ENCODE measurements at places on chromosomes 1 and 21.
A peak's percentile ranks its signal among the peaks of the same experiment; 100 is the strongest.

DNA sequence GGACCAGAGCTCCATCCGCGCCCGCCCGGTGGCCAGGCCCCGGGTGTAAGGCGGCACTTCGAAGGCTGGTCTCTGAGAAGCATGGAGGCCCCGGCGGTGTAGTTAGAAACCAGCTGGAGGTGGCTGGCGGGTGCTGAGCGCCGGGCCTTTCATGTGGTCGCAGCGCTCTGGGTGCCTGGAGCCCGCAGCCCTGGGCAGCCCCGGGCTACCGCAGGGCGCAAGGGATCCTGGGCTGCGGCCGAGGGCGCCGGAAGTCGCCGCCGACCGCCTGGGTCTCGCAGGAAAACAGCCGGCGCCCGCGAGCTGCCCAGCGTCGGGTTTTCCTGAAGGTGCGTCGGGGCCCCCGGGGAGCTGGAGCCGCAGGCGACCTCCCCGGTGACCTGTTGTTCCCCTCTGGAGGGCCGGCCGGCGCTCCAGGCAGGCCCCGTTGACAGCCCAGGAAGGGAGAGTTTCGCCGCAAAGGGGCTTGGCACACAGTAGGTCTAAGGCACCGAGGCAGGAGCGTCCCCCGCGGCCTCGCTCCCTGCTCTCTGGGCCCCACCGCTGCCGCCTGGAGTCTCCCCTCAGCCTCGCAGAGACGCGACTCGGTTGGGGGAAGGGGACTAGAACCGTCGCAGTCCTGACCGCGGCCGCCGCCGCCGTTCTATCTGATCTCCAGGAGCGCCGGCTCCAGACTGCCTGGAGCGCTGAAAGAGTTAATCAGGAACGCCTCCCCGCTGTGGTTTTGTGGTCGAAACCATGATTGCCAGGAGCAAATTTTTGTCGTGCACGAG, 2.7 kb downstream of the GRHL3 start:
- peak; percentile 48 for DNase-seq

GRCh38 chr1:192224396-192224795, 66.1 kb downstream of the RGS18 start:
- no peak for DNase-seq

DNA sequence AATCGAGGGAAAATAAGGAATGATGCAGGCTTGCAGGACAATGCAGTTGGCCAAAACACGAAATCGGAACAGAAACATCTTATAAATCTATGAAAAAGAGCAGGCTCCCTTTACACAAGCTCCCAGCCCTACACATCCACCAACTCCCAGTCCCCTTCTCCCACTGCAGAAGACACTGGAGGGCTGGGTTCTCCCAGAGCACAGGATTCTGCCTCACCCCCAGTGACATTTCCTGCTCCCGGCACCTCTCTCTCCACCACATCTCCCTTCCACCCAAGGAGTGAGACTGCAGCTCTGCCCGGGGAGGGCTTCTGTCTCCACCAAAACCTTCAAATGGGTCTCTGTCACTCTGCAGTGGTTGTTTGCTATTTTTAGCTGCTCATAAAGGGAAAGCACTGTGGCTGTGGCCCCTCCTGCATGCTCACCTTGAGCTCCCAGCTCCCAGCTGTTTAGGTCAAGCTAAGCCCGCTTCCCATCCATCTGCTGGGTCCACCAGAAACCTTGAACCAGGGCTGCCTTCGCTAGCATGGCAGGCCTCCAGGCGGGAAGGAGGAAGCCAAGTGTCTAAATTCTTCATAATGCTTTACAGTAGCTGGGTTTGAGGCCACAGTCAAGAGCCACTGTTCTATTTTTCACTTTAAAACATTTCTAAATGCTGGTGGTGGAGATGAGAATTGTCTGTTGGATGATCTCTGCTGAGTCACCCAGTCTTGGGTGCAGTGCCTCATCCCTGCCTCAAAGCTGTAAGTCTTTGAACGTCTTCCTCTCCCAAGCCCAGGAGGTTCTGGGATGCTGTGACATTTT, 3.3 kb upstream of the C2CD2 start:
- no peak for DNase-seq

DNA sequence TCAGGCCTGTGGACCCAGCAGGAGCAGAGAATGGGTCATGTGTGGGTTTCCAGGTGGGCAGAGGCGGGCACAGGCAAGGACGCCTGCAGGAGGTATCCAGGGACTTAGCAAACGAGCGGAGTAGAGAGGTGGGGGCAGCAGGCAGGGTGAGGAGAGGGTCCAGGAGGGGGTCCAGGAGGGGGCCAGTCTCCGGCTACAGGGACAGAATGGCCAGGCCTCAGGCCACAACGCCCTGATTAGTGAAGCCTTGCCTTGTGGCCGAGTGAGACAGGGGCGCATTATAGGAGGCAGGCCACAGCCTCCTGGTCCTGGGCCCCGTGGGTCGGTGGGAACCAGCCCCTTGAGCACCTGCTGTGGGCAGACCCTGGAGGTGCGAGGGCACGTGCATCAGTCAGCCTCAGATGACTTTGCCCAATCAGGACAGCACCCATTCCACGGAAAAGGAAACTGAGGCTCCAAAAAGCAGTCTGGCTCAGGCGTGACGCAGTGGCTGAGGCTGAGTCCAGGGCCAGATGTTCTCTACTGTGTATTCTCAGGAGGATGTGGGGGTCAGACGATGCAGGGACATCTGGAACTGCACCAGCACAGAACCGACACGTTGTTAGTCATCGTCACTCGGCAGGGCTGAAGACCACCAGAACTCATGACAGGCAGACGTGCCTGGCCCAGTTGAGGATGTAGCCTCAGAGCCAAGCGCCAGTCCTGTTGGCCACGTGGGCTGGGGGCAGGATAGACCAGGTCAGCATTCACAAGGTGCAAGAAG, 113.7 kb downstream of the CRYAA start:
- DNase-seq, result no peak

- no peak for DNase-seq
Observed at GRCh38 chr1:16965486-16966067, 14.8 kb downstream of the MFAP2 start.

DNA sequence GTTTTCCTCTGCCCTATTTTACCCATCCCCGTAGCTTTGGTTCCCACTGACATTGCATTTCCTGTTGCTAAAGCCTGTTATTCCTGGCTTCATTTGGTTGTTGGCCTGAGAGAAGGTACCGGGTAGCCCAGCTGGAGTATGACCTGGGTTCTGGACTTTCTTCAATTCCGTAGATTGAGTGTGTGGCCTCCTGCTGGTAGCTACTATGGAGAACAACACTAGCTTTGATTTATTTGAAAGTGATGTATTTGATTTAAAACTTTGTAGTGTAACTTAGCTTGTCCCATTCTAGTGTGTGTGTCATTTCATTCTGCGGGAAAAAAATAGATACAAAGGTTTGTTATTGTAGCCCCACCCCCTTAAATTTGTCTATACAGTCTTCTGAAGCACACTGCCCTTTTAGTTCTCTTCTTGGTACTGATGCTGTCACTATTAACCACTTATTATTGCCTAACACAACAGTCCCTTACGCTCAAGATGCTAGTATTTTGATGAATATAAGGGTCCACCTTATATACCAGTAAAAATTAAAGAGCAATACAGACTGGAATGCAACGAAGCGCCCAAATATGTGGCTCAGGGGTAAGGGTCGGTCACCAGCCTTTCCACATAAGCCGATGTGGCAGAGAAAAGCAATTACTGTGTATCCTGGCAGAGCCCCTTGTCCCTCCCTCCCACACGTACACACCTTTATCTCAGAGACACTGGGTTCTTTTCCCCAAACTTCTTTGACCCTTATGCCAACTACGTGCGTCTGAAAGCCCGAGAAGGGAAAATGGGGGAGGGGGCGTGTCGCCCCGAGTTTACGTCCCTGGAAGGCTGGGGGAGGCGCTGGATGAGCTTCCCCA, 643 bp upstream of the MOV10 start:
- no peak for DNase-seq

DNA sequence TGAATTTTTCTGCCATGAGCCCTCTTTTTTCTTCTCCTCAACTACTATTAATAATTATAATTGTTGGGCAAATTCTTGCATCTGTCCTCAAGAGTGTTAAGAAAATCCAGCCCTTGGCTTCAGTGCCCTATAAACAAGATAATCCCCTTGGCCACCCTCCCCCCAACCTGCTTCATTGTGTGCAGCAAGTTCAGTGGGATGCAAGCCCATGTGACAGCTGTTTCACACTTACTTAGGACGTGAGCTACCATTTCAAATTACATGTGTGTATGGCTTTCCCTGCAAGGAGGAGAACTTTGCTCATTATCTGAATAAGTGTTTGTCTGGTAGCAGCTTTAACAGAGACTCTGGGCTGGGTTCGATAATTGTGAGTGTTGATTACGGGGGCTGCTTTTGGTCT, 276.2 kb downstream of the CACNA1E start:
- no peak for DNase-seq

GRCh38 chr1:210195635-210196160, 36.9 kb upstream of the SERTAD4 start:
- no peak for DNase-seq

GRCh38 chr1:166080277-166080966, 86.4 kb downstream of the FAM78B start:
- DNase-seq, result no peak

- DNase-seq, result no peak
Observed at GRCh38 chr1:36689992-36690391, 207.3 kb upstream of the CSF3R start.

GRCh38 chr1:1777950-1778662, at the start of gene NADK:
Gene NADK (minus strand): TSS chr1:1778470. CDS start chr1:1765406, 13,064 bp downstream.
- DNase-seq, result peak; percentile 67

GRCh38 chr1:9062021-9062471, 7.4 kb downstream of the SLC2A5 start:
- DNase-seq, result no peak

- DNase-seq, result no peak
Observed at GRCh38 chr1:66266350-66266749, 267.6 kb upstream of the SGIP1 start.

Data from T-helper 9 cell (primary cell).